ENCODE measurements at places on chromosomes 1 and 21. TPM values are rescaled to one million over a fixed set of nuclear protein-coding genes. Genes with fewer than 3 reads are reported as not detected.

Gene CYP4X1
- total RNA-seq = 3.6 TPM

Gene KLHDC8A
- total RNA-seq = 2.4 TPM

DNA sequence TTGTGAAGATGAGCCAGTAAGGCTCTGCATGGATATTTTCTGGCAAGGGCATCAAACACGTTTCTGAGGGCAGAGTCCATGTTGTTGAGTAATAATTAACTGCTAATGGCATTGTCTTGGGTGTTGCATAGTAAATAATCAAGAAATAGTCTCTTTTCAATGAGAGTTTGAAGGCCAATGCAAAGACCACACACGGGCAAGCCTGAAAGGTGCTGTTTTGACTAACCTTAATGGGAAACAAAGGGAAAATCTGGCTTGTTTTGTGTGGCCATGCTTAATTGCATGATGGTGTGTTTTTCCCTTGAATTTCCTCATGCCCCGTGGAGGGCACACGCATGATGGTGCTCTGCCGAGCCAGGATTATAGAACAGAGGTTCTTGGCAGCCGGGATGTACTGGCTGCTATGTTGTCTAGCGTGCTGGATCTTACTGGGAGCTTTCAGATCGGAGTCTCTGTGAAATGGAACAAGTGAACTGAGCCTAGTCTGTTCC, 127.6 kb downstream of the NOS1AP start:
- no peaks in the 10 kb centered on the region for H3K27me3 ChIP-seq
- H3K4me1 ChIP-seq = peaks cover 38% of the 10 kb centered on the region
- H3K27ac ChIP-seq = peak overlapping the region; percentile 53
- H3K36me3 ChIP-seq = no peaks in the 10 kb centered on the region

DNA sequence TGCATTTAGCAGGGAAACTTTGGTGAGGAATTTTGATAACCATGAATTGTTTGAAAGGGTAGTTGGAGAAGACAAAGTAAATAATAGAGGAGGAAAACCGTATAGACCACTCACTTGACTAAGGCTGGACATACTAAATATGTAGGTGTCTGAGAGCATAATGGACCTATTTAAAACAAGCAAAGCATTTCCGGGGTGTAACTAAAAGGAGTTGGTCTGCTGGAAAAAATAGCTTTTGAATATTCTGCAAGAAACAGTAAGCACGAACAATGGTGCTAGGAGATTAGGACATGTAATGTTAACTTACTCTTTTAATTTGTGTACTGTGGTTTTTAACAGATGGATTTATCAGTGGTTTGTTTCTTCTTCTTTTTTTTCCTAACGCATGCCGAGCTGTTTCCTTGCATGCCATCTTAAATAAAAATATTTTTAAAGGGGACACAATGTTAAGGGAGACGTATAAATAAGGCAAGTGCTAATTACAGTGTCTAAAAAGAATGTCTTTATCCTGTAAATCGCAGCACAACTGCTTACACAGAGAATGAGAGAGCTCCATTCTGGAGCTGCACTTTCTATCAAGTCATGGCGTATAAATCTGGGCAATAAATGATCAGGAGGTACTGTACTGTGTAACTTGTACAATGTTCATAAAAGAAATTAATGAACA, 492.1 kb downstream of the LMO4 start:
- H3K27ac ChIP-seq = no peak overlapping the region
- DNase-seq = no peak
- no peaks in the 10 kb centered on the region for H3K4me1 ChIP-seq
- no peaks in the 10 kb centered on the region for H3K36me3 ChIP-seq
- no peaks in the 10 kb centered on the region for H3K27me3 ChIP-seq

Data from GM23338 (cell line).